NCI-H1694 (cell line): ENCODE measurements at places on chromosomes 16 and 17.
A peak's percentile ranks its signal among the peaks of the same experiment; 100 is the strongest.

- no peak for DNase-seq
Observed at GRCh38 chr17:50916026-50916707, 50.0 kb upstream of the TOB1 start.

DNA sequence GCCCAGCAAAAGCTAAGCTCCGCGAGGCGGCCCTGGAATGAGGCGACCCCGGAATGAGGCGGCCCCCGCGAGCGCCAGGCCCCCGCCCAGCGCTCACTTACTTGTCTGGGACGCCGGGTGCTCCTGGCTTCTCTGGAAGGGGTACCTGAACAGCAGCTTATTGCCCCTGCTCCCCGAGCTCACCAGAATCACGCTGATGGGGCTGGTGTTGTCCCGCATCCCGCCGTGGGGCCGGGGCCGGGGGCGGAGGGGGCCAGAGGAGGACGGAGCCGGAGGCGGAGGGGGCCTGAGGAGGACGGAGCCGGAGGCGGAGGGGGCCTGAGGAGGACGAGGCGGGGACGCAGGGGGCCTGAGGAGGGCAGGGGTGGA is 440 bp downstream of the NPRL3 start:
- no peak for DNase-seq

DNA sequence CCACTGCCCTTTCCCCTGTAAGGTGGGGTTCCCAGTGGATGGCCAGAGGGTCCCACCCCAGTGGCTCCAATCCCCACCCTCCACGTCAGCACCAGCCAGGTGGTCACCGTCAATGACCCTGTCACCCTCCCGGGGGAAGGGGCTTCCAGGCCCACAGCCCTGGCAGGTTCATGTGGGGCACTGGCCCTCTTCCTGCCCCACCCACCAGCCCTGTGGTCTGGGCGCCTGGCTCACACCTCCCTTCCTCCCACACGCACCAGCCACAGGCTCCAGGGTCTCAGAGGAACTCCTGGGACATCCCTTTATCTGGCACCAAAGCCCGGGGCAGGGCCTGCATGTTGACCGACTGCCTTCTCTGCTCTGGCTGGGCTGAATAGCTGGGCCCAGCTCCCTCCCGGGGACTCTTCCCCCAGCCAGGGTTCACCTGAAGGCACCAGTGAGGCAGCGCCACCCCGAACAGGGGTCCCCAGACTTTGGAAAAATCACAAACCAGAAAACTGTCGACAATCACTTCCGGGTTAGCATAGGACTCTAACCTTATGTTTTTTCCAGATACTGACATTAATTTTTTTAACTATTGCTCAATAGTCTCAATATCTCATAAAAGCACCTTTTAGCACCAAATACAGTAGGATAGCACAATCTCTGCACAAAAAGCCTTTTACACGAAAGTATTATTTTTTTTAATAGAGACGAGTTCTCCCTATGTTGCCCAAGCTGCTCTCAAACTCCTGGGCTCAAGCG is 21.9 kb upstream of the ZC3H18 start:
- no peak for DNase-seq

- DNase-seq: no peak
Observed at GRCh38 chr16:57630407-57630797, 2.0 kb downstream of the ADGRG1 start.

DNA sequence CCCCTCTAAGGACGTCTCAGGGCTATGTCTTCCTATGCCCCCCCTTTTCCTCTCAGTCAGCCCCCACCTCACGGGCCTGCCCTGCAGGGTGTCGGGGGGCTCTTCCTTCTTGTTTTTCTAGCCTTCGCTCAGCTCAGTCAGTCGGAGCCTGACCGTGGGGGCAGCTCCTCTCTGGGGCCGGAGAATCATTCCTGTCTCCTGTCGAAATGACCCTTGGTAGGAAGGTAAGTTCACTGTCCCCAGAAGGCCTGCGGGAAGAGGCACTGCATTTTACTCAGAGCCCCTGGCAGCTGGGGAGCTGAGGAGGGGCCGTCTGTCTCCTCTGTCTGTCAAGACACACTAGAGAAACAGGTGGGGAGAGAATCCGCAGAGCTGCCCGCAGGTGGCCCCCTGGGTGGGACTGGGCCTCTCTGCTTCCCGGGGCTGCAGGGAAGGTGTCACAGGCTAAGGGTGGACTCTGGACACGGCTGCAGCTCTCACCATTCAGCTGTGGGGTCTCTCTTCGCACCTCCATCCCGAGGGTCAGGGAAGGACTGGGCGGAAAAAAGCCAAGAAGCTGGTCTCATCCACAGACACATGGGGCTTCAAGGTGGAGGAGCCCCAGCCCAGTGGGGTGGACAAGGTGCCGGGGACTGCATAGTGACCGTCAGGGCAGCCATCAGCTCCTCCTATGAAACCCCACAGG is 112.8 kb upstream of the TNRC6C start:
- DNase-seq: no peak

GRCh38 chr17:804541-805435 is 22.6 kb downstream of the MRM3 start:
- no peak for DNase-seq

- DNase-seq: no peak
Observed at GRCh38 chr17:82596296-82596695, 51.9 kb downstream of the WDR45B start.

- no peak for DNase-seq
Observed at GRCh38 chr16:11611871-11612664, 25.3 kb upstream of the LITAF start.

- no peak for DNase-seq
Observed at GRCh38 chr17:73526952-73527351, 117.3 kb downstream of the SDK2 start.

- peak; percentile 94 for DNase-seq
Observed at GRCh38 chr16:75908331-75909117, 182.2 kb upstream of the CPHXL start.

DNA sequence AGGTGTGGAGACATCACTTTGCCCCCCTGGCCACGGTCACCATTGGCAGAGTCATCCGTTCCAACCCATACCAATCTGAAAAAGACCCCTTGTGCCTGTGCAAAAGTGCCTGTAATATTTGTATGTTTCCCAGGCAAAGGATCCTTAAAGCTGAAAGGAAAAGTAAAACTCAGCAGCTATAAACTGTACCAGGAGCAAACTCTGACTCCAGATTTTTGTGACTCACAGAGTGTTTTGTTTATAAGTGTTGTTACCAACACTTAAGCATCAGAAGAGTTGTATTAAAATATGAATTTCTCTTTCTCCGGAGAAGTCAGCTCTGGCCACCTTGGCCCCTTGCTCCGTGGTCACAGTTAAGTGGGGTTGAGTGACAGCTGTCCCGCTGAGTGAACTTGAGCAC is 75.9 kb downstream of the IRX6 start:
- DNase-seq: no peak

- no peak for DNase-seq
Observed at GRCh38 chr17:64466019-64466735, 17.3 kb downstream of the MILR1 start.

DNA sequence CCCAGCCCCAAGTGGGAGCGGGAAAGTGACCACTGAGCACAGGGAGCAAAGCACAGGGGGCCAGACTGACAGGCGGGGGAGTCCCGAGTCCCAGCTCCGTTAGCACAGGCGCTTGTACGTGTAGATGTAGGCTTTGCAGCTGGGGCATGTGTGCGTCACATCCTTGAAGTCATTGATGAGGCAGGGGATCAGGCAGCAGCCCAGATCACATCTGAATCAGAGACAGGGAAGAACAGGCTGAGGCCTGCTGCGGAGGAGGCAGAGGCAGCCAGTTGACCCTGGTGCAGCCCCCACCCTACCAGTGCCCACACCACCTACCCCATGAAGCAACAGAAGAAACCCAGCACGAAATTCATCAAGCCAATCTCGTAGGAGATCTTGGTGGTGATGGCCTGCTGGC is 26.1 kb downstream of the CDIP1 start:
- DNase-seq: no peak

- DNase-seq: peak; percentile 89
Observed at GRCh38 chr17:71023249-71024030, 854.1 kb downstream of the KCNJ2 start.

- no peak for DNase-seq
Observed at GRCh38 chr17:49976828-49977202, 7.8 kb downstream of the DLX4 start.

DNA sequence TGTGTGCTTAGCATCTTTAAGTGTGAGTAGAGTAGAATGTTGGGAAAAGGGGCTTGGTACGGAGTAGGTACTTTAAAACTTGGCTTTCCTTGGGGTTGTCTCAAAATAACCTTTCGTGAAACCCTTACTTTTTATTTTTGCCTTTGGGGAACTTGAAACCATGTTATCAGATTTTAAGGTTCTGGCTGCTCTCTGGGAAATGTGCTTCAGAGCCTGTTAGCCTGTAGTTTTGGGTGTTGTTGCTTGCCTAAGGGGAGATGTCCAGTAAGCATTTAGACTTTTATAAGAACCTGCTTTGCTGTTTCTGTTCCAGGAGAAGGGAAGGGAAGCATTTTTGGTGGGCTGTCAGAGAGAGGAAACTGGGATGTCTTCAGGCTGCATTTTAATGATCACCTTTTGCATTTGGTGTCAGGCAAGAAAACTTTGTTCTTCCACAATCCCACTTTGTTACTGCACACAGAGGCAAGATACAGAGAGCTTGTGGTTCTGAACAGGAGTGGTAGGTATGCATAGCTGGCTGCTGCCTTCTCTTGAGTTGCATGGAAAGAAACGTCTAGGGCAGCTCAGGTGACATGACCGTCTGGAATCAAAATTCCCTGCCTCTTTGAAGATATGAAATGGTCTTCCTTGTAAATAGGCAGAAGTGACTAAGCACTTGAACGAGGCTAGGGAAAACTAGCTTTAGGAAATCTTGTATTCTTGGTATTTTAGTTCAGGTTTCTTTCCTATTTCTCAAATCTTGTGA is 1.7 kb downstream of the RABEP1 start:
- DNase-seq: no peak

GRCh38 chr16:85064186-85064585 is 36.6 kb downstream of the KIAA0513 start:
- no peak for DNase-seq

GRCh38 chr17:69286257-69286656 is 40.7 kb downstream of the ABCA5 start:
- no peak for DNase-seq

DNA sequence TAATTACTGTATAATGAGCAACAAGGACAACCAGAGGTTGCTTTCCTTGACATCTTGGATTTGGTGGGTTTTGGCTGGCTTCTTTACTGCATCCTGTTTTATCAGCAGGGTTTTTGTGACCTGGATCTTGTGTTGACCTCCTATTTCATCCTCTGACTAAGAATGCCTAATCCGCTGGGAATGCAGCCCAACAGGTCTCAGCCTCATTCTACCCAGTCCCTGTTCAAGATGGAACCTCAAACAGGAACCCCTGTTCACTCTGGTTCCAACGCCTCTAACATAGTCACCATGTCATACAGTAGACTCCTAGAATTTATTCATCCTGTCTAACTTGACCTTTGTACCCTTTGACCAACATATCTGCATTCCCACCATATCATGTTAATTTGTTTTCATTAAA is 183.8 kb upstream of the SOX9 start:
- DNase-seq: no peak

DNA sequence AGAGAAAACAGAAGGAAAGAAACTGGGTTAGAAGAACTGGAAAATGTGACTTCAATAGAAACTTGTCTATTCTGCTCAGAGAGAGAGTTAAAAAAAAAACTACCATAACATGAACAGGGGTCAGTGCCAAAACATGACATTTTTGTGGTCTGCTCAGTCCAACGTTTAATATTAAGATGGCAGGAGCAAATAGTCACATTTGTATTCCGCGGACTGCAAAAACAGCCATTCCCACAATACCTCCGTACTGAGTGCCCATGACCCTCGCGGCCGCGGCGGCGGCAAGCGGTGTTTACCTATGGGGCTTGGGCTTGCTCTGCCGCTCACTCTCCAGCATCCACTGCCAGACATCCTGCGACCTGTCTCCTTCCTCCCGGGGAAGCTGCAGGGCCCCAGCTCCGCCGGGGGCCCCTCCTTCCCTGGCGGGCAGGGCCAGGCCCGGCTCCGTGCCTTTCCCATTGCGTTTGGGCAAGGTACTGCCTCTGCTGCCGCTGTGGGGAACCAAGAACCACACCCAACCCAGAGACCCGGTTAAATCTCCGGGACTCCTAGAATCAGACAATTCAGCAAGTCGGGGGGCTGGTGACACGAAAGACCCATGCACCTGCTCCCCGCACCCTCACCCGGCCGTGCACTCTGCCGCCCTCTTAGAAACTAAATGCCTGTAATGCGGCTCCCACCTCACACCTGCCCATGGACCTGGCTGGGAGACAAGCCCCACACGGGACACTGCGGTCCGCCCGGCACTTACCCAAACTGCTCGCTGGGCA is 24.7 kb downstream of the AXIN2 start:
- DNase-seq: no peak

DNA sequence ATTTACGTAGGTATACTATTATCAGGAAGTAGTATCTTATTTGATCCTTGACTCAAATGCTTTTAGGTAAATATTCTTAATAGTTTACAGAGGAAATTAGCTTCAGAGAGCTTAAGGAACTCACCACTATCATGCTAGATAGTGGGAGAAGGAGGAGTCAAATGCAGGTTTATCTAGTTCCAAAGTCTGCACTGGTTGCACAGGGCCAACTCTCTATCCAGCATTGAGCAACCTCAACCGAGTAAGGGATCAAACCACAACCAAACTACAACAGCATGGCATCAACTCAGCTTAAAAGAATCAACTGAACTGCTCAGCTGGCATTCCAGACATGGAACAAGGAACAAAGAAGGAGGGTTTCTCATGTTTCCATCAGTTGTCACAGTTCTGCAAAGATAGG is 306.0 kb downstream of the MAF start:
- DNase-seq: no peak

DNA sequence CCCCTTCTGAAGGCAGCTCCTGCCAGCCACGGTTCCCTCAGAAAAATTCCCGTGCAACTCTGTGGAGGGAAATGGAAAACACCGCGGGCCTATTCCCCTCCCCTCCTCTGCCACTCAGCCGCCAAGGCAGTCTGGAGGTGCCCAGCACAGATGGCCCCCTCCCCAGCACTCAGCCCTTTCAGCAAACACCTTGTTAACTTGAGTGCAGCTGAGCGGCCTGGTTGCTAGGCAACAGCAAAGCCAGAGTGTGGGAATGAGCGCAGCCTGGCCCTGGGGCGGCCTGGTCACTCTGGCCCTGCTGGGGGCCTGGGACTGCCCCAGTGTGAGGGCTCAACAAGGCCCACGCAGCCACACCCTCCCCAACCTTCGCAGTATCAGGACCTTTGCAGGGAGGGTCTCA is 32.8 kb downstream of the CACNA1G start:
- peak; percentile 51 for DNase-seq

GRCh38 chr17:63550817-63551639 is 751 bp downstream of the DCAF7 start:
- DNase-seq: peak; percentile 46

GRCh38 chr17:79955167-79955549 is 80.5 kb downstream of the TBC1D16 start:
- DNase-seq: no peak
